LoVo (cell line): ENCODE measurements at places on chromosomes 5 and 9.

- no peak for DNase-seq
Observed at GRCh38 chr5:159833846-159834245, 82.4 kb upstream of the ADRA1B start.

- DNase-seq = no peak
Observed at GRCh38 chr9:129775448-129775798, 22.6 kb upstream of the PTGES start.

- DNase-seq = no peak
Observed at GRCh38 chr5:51829691-51830090, 446.4 kb downstream of the ISL1 start.

- DNase-seq = no peak
Observed at GRCh38 chr5:143676802-143677201, 135.2 kb upstream of the HMHB1 start.

GRCh38 chr5:160231783-160232342 is 2.6 kb downstream of the FABP6 start:
- no peak for DNase-seq

DNA sequence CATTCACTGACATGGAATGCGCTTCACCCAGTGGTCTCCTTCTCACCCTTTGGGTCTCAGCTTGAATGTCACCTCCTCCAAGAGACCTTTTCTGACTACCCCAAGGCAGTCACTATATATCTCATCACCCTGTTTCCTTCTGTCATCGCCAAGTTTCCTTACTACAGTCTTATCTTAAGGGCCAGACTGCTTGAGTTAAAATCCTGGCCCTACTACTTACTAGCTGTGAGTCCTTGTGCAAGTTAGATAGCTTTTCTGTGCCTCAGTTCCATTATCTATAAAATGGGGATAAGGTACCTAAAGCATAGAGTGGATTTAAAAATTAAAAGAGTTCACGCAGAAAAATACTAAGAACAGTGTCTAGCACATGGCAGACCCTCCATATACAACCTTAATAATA is 132.4 kb downstream of the GABBR2 start:
- no peak for DNase-seq

- DNase-seq = no peak
Observed at GRCh38 chr5:179912951-179913350, 5.3 kb upstream of the TBC1D9B start.

DNA sequence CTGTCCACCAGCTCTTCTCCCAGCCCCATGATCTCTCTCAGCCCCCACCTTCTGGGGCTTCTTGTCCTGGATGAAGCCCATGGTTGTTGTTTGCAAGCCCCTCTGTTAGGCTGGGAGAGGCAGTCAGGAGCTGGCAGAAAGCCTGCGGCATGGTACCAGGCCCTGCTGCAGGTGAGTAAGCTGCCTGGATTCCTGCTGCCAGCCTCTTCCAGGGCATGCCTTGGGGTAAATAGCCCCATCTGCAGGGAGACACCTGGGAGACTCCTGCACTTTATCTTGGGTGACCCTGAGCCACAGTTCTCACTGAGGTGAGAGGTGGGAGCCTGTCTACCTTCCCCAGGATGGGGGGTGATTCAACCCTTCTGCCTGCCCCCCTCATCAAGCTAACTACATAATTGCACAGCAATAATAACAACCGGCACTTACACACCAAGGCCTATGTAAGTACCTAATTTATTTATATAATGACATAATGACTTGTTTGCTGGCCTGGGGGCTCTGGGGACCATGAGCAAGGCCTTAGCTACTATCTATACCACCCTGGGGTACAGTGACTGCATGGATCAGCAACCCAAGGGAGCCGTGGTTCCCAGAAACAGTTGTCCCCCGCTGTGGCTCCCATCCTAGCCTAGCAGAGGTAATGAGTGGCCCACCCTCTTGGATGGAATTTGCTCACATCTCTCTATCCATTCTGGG is 116.0 kb downstream of the PSD2 start:
- DNase-seq = no peak

DNA sequence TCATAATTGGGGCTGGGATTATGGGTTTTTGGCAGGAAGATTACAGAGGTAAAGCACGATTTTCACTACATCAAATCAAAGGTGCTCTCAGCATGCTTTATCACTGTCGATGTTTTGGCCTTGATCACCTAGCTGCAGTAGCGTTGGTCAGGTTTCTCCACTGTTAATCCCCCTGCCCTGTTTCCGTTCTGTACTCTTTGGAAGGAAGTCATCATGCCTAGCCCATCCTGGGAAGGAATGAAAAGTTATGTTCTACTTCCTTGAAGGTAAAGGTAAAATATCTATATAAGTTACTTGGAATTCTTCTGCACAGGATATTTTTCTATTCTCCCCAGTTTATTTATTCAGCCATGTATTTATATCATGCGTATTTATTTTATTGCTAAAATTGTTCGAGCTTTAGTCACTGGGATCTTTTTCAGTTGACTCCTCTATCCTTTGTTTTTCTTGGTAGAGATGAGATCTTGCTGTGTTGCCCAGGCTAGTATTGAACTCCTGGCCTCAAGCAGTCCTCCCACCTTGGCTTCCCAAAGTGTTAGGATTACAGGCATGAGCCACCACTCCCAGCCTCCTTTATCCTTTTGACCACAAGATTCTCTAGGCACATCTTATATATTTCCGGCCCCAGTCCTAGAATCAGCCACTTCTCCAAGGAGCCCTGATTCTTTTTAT is 25.3 kb downstream of the FAF2 start:
- DNase-seq = no peak

DNA sequence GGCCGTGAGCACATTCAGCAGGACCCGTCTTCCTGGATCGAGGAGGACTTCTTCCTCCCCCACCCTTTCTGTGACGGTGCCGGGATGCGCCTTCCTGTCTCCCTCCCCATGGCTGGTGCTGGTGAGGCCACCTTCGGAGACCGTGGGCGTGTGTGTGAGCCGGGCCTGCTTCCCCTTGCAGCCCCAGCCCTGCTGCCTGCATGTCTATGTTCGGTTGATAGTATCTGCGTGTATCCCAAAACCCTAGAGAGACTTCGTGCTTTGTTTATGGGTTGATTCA is 12.8 kb downstream of the CEP72 start:
- no peak for DNase-seq

- no peak for DNase-seq
Observed at GRCh38 chr5:155908543-155908942, 418.4 kb upstream of the SGCD start.

GRCh38 chr5:139146809-139147482 is 51.2 kb downstream of the SIL1 start:
- no peak for DNase-seq
